AG04450 (cell line): ENCODE measurements at places on chromosomes 5 and 9.

- no peak for DNase-seq
Measured at GRCh38 chr5:93800988-93801811, 59.8 kb upstream of the POU5F2 start.

- DNase-seq: peak; percentile 38
Measured at GRCh38 chr9:84397151-84397728, 56.7 kb upstream of the SLC28A3 start.

GRCh38 chr5:6248132-6248531, 130.2 kb downstream of the MED10 start:
- no peak for DNase-seq

GRCh38 chr9:131727795-131728545, 11.9 kb downstream of the RAPGEF1 start:
- DNase-seq: no peak

DNA sequence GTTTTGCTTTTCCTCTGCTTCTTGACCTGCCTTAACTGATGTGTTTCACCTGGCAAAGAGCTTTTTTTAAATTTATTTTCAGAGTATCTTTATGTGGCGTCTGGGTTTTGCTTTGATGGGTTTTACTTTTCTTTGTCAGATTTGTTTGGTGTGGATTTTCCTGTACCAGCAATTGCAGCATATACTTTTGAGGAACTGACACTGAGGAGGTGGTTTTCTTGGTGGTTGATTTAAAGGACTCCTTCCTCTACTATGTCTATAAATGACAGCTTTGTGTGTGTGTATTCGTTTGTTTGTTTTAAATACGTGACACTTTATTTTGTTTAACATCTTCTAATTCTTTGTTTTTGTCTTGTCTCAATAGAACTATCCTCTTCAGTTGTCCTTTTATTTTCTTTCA, 1071.9 kb upstream of the ARRDC3 start:
- DNase-seq: no peak

DNA sequence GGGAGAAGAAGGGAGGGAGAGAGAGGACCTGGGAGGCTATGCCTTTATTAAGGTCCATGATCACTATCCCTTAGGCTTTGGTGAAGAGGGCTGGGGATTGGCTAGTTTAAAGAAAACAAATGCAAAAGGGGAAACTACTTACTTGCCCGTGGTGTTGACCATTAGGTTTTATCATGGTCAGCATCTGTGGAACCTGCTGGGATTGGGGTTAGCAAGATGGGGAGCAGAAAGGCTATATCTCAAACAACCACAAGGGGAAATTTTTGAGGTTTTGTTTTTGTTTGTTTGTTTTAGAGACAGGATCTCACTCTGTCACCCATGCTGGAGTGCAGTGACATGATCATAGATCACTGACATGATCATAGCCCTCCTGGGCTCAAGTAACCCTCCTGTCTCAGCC, 9.0 kb upstream of the RAD23B start:
- no peak for DNase-seq

GRCh38 chr9:4997631-4998030, 12.6 kb downstream of the JAK2 start:
- DNase-seq: no peak

DNA sequence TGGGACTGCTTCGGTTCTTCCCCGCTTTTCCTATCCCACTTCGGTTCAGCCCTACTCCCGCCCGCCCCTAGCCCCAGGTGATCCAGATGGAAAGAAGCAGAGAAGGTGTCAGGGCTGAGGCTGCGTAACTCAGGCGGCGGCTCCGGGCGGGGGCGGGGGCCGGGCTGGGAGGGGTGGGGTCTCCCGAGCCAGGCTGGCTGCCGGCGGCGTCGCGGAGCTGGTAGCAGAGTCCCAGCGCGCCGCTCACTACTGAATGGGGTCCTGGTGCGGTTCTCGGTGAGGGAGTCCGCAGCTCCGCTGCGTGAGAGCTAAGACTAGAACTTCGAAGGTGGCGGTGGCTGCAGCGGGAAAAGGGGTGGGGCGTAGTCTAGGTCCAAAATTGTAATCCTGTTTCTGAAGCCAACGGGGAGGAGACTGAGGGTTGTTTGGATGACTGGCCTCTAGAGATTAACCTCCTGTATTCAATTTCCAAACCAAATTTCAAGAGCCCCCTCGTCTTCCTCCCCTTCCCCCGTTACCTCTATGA, 1.4 kb downstream of the PRR16 start:
- DNase-seq: no peak

DNA sequence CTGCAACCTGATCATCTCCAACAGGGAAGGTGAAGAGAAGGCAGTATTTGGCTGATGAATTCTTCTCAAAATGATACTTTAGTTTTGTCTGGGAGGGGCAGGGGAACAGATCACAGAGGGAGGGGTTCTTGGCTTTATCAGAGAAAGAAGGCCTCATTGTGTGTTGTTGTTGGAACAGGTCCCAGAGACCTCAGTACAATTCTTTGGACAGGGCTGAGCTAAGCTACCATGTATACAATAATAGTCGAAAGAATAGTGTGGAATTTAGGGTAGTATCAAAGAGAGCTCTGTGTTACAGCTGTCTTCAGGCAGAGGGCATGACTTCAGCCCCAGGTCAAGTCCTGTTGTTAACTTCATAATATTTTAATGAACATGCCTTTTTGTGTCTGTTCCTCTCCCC, 39.9 kb downstream of the ARHGAP26 start:
- DNase-seq: no peak

GRCh38 chr5:154228696-154229095, 38.2 kb downstream of the GALNT10 start:
- DNase-seq: no peak

GRCh38 chr5:98470747-98471146, 302.7 kb upstream of the RGMB start:
- DNase-seq: no peak

DNA sequence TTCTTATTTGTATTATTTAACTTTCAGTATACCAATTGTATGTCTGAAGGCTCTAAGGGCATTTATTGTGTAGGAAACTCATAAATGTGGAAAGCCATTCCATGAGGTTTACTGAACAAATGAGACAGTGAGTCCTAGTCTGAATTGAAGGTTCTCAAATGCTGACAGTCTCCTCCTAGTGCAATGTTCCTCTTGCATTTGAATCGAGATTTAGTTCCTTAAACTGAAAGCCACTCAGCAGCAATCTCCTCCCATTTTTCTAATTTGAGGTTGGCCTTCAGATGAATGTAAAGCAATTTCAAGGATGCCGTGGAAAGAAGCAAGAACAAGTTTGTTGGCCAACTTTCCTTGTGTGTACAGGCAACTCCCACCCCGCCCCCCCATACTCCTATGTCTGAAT, 493.2 kb upstream of the KLF4 start:
- DNase-seq: no peak

- DNase-seq: no peak
Measured at GRCh38 chr5:96794757-96795156, 13.0 kb downstream of the ERAP1 start.

DNA sequence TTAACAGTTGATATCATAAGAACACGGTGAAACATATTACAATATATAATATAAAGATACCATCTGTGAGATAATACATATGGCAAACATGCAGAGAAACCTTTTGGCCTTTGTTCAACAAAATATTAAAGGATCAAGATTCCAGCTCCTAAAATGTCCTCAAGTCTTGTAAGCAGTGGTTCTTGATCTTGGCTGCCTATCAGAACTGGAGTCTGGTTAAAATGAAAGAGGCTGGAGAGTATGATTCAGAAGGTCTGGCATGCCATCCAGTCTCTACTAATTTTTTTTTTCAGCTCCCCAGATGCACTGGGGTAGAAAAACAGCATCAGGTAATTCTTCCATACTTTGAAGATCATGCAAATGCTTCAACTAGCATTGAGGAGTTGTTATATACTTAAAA, 83.2 kb downstream of the TNC start:
- peak; percentile 59 for DNase-seq

DNA sequence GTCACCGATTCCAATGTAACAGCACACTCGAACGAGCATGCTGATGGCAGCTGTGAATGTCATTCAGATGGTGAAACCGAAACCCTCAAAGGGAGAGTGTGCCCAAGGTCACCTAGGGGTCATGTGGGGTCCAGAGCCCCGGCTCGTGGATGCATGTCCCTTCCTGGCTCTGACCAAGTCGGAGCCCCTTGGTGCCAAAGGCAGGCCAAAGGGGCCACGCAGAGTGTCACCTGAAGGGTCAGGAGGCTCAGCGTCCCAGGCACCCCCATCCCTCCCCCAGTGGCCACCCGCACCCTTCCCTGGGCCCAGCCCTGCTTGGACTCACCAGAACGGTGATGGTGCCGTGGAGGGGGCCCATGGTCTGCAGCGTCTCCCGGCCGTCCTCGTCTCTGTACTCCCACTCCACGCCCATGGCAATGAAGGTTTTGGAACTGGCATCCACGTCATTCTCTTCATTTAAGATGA, 69.5 kb downstream of the ZNF354C start:
- no peak for DNase-seq

- DNase-seq: no peak
Measured at GRCh38 chr5:172452398-172453205, 1.7 kb downstream of the SH3PXD2B start.

GRCh38 chr9:34010979-34011378, 37.7 kb downstream of the UBAP2 start:
- no peak for DNase-seq

DNA sequence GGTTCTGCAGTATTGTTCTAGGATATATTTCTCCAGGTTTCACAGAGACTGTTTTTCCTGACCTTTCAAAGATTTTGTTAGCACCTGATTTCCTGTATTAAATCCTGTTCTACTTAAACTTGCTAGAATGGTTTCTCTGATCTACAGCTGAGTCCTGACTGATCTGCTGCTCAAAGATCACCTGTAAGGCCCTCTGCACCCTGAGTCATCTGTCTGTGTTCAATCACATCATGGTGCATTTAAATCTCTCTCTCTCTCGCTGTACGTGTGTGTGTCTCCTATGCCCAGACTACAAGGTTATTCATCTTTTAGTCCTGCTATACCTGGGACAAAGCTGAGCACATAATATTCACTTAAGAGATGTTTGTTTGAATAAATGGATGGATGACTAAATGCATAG, 13.3 kb upstream of the C5orf63 start:
- no peak for DNase-seq

DNA sequence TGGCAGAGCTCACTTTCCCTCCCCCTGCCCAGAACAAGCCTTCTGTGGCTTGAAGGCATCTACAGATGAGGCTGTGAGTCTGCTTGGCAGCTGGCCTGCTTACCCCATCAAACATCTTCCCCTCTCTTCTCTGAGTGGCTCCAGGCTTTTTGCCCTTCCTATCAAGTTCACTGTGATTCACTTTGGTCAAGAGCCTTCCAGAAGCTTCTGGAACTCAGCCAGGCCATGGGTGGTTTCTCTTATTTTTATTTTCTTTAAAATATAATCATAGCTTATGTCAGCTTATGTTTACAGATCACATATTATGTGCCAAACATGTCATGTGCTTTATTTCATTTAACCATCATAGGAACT, 267.0 kb downstream of the SEC61B start:
- peak; percentile 16 for DNase-seq

GRCh38 chr9:130042885-130043653, at the start of gene FNBP1:
Gene FNBP1, minus strand, starts transcription at chr9:130043189. Its CDS starts 214 bp downstream, at chr9:130042975.
- peak; percentile 30 for DNase-seq

GRCh38 chr5:78610636-78611035, 37.9 kb downstream of the LHFPL2 start:
- DNase-seq: no peak

DNA sequence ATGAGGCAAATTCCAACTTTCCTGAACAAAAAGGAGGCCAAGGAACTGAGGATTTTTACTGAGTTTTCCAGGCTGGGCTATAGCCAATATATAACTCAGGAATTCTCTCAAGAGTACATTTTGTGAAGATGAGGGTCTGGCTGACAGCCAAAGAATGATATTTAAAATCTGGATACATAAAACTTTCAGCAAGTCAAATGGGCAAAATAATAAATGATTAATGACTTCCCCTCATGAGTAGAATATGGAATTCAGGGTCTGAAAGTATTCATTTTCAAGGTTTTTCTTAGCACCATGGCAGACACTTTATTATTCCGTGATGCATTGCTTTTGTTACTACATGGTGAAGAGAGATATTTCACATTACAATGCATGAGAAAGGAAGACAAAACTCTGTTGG, 7.8 kb downstream of the FAM81B start:
- no peak for DNase-seq

DNA sequence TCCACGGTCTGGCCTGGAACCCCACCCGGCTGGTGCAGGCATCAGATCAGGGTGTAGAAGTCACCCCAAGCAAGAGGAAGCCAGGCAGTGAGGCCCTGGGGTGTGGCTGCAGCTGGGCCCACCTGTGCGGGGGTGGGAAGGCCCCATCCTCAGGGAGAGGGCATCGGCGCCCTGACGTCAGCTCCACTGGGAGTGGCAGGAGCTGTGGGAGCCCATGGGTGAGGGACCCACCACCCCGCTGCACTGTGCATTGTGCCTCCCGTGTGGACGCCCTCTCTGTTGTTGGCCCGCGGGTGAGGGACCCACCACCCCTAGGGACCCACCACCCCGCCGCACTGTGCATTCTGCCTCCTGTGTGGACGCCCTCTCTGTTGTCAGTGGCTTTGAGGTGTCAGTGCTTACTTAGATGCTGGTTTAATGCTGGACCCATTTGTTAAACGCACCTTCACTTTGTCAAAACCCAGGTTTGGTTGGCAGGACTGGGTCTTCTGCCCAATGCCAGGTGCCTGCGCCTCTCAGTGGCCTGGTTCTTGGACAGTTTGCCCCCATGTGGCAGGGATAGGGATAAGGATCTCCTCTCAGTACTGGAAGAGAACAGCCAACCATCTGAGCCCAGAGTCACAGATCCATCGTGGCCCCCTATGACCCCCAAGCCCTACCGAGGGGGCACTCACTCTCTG, 6.9 kb upstream of the EXOC3 start:
- DNase-seq: no peak

GRCh38 chr5:75156585-75156984, 80.1 kb downstream of the ANKRD31 start:
- DNase-seq: no peak

GRCh38 chr5:56845277-56845676, 29.9 kb downstream of the MAP3K1 start:
- no peak for DNase-seq

- DNase-seq: no peak
Measured at GRCh38 chr9:15116130-15116580, 190.9 kb downstream of the TTC39B start.

DNA sequence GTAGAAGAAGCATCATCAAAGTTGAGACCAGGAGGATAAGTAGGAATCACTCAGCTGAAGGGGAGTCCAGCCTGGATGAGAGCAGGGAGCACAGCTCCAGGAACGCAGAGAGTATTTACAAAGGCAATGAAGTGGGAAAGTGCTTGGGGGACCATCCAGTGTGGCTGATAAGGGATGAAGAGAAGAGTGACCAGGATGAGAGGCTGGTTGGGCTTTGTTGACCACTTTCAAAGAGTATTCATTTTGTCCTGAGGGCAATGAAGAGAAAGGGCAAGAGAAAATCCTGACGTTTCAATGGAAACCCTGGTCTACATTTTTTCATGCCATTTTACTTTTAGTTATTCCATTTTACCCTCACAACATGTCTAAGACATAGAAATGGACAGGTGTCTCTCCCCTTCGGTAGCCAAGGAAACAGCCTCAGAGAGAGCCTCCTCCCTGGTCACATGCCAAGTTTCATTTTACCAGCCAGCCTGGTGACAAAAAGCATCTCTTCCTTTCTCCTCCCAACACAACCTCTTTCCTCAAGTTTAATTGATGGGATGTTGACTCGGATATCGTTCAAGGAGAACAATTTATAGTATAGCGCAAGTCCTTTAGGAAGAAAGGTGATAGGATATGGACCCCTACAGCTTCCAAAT, 492.7 kb upstream of the CLINT1 start:
- DNase-seq: no peak
